ENCODE measurements at places on chromosomes 6 and 20.

- no peak for DNase-seq
Observed at GRCh38 chr6:159939591-159940016, 29.3 kb upstream of the IGF2R start.

DNA sequence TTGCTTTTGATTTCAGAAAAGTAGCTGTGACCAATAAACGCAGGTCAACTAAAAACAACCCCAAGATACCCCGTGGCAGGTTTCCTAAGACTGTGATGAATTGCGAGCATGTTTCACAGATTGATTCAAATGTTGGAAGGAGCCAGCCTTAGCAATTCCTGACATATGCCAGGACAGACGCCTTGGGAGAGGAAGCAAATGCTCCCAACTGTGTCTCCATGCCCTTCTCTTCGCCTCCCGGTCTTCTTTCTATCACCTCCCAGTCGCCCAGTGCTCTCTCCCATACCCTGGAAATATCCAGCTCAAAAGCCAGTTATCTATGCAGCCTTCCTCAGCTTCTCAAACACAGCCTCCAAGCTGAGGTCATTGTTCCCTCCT, 32.0 kb downstream of the KIAA0319 start:
- DNase-seq, result no peak

- DNase-seq, result no peak
Observed at GRCh38 chr20:33604084-33604990, 57.8 kb upstream of the C20orf144 start.

- no peak for DNase-seq
Observed at GRCh38 chr6:37860226-37860839, 40.8 kb downstream of the ZFAND3 start.

- peak; percentile 74 for DNase-seq
Observed at GRCh38 chr6:139290787-139291311, 949 bp downstream of the TXLNB start.

DNA sequence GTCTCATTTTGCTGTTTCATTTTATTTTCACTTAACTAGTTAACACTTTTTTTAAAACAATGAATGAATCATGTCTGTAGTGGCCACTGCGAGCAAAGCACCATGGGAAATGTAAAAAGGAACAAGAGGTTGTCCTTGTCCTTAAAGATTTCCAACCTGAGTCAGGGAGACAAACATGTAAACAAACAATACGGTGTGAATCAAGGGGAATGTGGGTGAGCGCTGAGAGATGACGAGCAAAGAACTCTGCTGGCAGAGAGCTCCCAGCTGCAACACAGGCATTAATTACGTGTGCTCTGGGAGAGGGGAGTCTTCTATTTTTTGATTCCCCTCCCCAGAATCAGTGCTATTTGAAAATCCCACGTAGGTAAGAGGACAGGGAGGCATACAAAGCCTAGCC, 84.3 kb downstream of the ATXN1 start:
- DNase-seq, result no peak

DNA sequence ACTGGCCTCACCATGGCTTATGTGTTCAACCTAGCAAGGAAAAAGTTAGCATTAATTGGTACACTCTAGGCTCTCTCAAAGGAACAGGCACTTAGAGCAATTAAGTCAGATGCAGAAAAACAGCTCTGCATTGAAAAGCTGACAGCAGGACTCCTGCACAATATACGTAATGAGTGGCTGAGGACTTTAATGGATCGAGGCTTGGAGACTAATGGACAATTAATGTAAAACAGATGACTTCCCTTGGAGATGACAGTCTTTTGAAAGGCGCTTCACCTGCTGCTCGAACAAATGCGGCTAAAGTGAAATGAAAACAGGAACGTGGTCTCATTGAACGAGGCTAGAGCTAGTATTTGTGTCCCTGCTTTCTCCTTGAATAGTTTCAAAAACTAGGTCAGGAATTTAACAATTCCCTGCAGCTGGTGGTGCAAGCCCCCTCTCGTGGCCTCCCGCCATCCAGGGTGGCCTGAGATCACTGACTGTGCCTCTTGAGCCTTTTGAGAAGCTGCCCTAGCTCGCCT, 137.1 kb downstream of the ELOVL4 start:
- DNase-seq, result peak; percentile 32

GRCh38 chr20:3815703-3816315, 4.5 kb upstream of the AP5S1 start:
- DNase-seq, result no peak

DNA sequence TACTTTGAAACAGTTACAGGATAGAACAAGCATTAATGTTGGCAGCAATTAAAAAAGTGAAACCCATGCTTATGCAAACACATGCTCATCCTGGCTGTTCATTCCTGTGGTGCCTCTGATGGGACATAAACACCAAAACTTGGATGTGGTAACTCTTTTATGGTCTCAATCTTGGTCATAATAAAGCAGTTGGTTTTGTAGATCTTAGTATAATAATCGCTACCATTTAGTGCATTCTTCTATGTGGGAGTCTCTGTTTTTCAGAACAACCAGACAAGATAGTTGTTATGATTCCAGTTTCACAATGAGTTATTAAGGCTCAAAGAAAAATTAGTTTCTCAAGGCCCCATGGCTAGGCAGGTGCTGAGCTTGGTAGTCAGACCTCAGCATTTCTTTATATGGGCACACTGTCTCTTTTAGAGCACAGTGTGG, 184.0 kb downstream of the UTRN start:
- DNase-seq, result no peak

DNA sequence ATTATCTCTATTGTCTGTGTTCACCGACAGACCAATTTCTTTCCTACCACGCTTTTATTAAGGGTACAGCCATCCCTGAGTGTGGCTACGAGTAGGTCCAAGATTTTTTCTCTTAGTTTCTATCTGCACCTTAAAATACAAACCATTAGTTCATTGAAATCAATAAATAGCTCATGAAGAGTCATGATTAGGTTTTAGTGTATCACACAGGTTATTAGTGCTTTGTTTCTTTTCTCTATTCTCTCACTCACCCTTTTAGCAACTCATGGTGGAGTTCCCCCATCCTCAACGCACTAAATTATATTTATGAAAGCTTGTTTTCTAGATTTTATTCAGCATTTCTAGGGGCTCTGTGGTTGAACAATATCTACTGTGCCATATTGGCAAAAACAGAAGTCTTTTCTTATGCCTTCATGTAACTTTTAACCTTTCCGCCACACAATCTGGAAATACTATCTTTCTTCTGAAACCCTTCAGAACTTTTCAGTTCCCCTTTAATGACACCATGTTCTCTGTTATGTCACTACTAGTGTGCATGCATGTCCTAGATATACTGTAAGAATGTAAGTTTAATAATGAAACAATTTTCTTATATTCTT, 128.2 kb upstream of the LAMA2 start:
- DNase-seq, result no peak

GRCh38 chr6:23218751-23219150, 649.4 kb downstream of the HDGFL1 start:
- DNase-seq, result no peak

DNA sequence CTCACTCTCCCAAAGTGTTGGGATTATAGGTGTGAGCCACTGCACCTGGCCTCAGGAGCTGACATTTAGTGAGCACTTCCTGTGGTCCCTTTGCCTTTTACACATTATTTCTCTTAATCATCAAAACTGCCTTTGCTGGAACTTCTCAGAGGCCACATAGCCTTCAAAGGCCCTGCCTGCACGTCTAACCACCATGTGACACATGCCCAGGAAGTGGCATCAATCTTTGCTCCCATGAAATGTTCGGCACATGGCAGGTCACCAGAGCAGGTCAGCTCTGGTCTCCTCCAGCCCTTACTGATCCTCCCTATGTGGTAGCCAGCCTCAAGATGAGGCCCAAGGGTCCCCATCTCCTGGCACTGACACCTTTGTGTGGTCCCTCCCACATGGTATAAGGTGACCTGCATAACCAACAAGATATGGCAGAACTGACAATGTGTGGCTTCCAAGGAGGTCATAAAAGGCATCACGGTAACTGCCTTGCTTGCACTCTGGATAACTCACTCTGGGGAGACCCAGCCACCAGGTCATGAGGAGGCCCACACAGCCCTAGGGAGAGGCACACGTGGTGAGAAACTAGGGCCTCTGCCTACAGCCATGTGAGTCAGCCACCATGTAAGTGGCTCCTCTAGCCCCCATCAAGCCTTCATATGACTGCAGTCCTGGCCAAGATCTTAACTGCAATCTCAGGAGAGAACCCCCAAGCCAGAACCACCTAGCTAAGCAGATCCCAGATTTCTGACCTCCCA, 28.8 kb upstream of the HMGA1 start:
- no peak for DNase-seq

- no peak for DNase-seq
Observed at GRCh38 chr20:54134445-54135220, 39.2 kb downstream of the CYP24A1 start.

- no peak for DNase-seq
Observed at GRCh38 chr6:35757456-35758123, 18.8 kb upstream of the CLPSL2 start.

- DNase-seq, result no peak
Observed at GRCh38 chr20:43959079-43959919, 44.6 kb downstream of the TOX2 start.

GRCh38 chr6:140438346-140438735, 1063.9 kb upstream of the CITED2 start:
- DNase-seq, result no peak

GRCh38 chr20:59748619-59749191, 144.4 kb downstream of the PHACTR3 start:
- DNase-seq, result peak; percentile 84

GRCh38 chr6:120604510-120604909, 729.8 kb downstream of the TBC1D32 start:
- no peak for DNase-seq

- DNase-seq, result no peak
Observed at GRCh38 chr6:34466242-34467185, 638 bp downstream of the PACSIN1 start.

- DNase-seq, result peak; percentile 76
Observed at GRCh38 chr6:43021270-43022047, at the start of gene RRP36. RRP36 (plus strand) TSS chr6:43021623; CDS start chr6:43021655, 32 bp downstream.

GRCh38 chr6:96794980-96795379, 42.3 kb downstream of the GPR63 start:
- DNase-seq, result no peak

- DNase-seq, result no peak
Observed at GRCh38 chr6:132224943-132225342, 176.3 kb downstream of the MOXD1 start.

DNA sequence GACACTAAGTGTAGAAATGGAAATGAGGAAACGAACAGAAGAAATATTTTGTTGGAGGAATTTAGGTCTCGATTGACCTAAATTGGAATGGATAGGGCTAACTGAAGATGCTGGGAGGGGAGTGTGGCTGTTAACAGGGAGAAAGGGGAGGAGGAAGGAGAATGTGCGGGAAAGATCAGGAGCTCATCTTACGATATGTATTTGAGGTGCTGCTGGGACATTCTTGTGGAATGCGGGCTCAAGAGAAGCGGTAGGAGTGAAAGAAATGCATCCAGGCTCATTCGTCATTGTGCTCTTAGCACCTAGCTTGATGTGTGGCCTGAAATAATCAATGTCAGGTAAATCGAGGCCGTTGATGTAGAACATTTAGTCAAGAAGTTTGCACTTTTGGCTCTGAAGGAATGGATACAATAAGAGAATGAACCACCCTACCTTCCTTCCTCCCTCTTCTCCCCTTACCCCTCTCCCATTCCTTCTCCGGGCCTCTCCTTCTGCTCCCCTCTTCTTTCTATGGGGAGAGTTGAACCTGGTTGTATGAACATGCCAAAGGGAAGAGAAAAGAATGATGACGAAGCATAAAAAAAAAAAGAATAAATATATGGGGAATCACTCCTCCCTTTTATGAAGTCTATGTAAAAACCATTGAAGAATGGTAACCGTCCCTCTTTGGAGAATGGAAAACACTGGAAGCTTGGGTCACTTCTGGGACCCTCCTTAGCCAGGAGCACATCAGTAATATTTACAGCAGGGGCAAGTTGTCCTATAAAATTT, 70.9 kb downstream of the SASH1 start:
- DNase-seq, result no peak

- DNase-seq, result no peak
Observed at GRCh38 chr6:1903780-1904465, 294.2 kb downstream of the FOXC1 start.

GRCh38 chr6:149235130-149235561, 82.4 kb upstream of the TAB2 start:
- no peak for DNase-seq

GRCh38 chr6:66605971-66606370, 898.9 kb upstream of the EYS start:
- DNase-seq, result no peak

GRCh38 chr6:27176523-27177484, 70.7 kb upstream of the PRSS16 start:
- DNase-seq, result no peak

- no peak for DNase-seq
Observed at GRCh38 chr20:32017711-32018251, 7.5 kb downstream of the CCM2L start.

DNA sequence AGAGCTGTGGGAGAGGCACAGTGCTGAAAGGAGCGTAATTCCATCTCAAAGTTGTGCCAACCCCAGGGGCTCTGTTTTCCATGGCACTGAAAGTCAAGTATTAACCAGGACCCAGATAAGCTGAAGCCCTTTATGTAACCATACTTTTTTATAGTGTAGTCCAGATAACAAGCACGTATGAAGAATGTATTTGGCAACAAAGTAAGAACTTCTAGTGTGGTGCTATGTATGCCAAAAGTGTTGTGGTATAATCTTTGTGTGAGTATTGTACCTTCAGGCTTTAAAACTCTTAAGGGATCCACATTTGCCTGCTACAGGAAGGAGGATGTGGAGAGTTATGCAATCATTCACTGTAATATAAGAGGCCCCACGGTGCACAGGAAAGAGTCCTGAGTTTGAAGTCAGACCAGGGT, 129.4 kb downstream of the IBTK start:
- peak; percentile 11 for DNase-seq

DNA sequence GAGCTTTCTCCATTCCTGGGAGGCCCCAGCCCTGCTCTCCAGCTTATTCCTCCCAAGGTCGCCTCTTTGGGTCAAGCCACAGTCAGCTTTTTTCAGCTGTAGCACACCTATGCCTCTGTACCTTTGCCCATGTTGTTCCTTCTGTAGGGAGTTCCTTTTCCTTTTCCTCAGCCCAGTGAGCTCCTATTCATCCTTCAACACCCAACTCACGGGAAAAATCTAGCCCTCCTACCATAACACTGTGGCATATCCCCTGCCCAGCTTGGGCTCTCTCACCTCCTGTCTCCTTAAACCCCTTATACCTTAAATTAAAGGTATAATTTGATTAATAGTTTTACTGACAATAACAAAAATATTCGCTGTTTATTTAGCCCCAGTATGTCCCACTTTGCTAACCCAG, 58.3 kb upstream of the XRN2 start:
- DNase-seq, result no peak

GRCh38 chr20:10467681-10468339, 32.7 kb downstream of the SLX4IP start:
- DNase-seq, result no peak

GRCh38 chr6:14661691-14662090, 544.1 kb downstream of the CD83 start:
- DNase-seq, result no peak

All from hindlimb muscle (tissue), 1 donor.